IPS DF 6.9 (cell line): ENCODE measurements at places on chromosomes 16 and 17.

DNA sequence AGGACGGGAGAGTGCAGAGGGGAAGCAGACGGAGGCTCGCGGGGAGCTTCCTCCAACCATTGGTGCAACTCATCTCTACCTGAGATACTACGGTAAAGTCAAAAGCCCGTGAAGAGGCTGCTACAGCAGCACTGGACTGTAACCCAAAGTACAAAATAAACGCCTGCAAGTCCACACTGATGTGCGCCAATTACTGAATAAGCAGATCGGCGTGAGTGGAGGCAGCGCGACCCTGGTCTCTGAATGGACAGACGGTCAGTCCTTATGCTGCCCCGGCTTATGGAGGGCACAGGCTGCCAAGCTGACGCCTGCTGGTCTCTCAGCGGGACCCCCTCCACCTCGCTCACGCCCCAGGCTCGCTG, 58.5 kb downstream of the LMF1 start:
- no peak for DNase-seq

- DNase-seq = no peak
Observed at GRCh38 chr16:10987361-10988163, 43.2 kb downstream of the CLEC16A start.

- DNase-seq = no peak
Observed at GRCh38 chr16:19808061-19808641, 76.5 kb downstream of the GPRC5B start.

- no peak for DNase-seq
Observed at GRCh38 chr16:24980077-24980793, 34.9 kb downstream of the ARHGAP17 start.

DNA sequence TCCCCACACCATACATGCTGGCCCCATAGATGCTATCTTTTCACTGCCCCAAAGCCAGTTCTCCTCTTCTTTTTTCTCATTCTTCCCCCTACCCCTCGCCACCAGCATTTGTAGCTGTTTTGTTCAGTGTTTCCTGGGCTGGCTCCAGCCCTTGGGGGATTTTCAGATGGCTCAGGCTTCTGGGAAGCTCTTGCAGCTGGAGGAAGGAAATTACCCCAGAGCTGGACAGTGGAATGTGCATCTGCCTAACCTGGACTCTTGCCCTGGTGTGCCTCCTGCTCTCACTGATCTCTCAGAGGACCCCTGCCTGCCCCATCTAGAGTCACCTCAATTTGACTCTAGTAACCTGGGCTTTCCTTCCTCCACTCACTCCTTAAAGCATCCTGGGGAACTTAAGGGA, 82.8 kb downstream of the MYH13 start:
- no peak for DNase-seq

DNA sequence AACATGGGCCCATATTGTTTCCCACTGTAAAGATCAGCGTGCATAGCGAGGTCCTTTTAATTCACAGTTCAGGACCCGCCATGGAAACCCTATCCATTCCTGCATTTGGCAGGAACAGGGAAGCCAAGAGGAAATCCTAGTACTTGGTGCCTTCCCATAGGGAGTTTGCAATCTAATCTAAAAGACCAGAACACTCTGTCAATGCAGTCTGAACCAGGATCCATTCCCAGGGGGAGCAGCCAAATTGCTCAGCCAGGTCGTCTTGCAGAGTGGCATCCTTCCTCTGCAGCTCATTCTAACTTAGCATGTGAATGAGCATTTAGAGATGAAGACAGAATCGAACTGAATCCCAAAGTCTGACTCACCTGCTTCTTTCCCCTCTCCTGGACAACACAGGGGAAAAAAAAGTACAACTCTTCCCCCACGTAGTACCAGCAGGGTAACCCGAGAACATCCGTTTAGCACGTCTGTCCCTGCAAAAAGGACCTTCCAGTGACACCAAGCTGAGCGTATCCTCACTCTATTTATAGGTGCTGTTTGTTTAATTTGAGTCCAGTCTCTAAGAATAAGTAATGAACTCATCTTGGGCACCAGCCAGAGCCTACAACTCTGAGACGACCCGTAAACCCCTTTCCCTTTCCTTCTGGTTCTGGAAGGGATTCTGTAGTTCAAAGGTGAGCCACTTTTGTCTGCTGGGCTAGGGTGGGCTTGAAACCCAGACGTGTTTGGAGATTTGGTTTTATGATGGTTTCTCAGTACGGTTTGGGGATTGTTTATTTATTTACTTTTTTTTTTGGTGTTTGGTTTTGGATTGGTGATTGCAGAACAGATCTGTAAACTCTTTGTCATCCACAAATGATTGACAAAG, 74.5 kb downstream of the ERCC4 start:
- DNase-seq = no peak

- no peak for DNase-seq
Observed at GRCh38 chr17:43526886-43527648, 19.1 kb downstream of the ETV4 start.

- DNase-seq = no peak
Observed at GRCh38 chr17:29909236-29910003, 20.6 kb downstream of the SSH2 start.

DNA sequence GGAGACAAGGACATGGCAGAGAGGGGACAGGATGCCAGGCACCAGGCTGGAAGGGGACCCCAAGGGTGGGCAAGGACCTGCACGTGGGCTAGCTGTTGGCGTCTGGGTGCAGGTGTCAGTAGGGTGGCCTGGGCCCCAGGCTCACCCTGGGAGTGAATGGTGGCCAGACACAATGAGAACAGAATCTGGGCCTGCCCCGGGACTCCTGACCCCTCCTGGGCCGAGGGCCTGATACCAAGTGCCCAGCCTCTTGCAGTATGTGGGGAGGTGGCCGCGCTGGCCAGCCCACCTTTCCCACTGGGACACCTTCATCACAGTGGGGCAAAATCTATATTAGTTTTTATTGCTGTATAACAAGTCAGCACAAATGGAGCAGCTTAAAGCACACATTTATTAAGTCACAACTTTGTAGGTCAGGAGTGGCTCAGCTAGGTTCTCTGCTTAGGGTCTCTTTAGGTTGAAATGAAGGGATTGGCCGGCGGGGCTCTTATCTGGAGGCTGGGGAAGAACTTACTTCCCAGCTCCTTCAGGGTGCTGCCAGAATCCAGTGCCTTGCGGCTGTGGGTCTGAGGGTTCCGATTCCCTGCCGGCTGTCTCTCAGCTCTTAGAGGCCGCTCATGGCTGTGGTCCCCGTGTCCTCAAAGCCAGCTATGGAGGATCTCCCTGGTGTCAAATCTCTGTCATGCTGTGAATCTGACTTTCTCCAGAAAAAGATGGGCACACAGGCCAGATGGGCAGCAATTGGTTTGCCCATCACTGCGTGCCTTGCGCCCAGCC, 3.6 kb downstream of the PRSS33 start:
- DNase-seq = no peak

- DNase-seq = no peak
Observed at GRCh38 chr17:16123531-16123930, 91.8 kb downstream of the NCOR1 start.

- DNase-seq = no peak
Observed at GRCh38 chr17:72425133-72425793, 304.4 kb downstream of the SOX9 start.
